ENCODE measurements at places on chromosomes 6 and 20. TPM values are rescaled to one million over a fixed set of nuclear protein-coding genes. Genes with fewer than 3 reads are reported as not detected.
A peak's percentile ranks its signal among the peaks of the same experiment; 100 is the strongest.

DNA sequence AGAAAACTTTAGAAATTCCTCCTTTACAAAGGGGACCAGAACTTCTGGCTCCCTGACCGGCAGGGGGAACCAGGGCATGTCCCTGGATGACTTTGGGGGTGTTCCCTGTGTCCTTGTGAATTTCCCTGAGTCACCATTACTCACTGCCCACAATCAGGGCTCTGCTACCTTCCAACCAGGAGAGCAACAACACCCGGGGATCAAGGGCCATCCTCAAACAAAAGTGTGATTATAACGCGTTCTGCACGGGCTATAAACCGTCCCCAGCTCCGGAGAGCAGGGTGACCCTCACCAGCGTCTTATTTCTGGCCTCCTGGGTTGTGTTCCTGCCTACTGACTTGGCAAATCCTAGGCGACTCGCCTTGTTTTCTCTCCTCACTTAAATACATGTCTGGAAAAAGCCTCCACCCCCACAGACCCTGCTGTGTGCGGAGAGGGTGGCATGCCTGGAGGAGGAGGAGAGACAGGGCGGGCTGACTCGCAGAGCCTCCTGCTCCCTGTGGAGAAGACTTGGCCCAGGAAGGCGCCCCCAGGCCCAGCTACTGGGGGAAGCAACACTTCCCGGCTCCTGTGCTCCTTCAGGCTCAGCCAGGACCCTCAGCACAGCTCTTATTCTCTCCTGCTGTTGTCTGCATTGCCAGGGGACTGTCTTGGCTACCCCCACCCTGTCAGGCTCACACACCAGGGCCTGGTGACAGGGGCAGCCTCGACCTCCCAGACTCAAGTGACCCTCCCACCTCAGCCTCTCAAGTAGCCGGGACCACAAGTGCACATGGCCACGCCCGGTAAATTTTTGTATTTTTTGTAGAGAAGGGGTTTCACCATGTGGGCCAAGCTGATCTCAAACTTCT lies 54.1 kb downstream of the FGD2 start:
- peak; percentile 40 for DNase-seq
- no peaks in the 10 kb centered on the region for H3K27me3 ChIP-seq
- H3K27ac ChIP-seq, result peak overlapping the region; percentile 86
- H3K4me3 ChIP-seq, result no peak overlapping the region
- no peaks in the 10 kb centered on the region for H3K36me3 ChIP-seq

DNA sequence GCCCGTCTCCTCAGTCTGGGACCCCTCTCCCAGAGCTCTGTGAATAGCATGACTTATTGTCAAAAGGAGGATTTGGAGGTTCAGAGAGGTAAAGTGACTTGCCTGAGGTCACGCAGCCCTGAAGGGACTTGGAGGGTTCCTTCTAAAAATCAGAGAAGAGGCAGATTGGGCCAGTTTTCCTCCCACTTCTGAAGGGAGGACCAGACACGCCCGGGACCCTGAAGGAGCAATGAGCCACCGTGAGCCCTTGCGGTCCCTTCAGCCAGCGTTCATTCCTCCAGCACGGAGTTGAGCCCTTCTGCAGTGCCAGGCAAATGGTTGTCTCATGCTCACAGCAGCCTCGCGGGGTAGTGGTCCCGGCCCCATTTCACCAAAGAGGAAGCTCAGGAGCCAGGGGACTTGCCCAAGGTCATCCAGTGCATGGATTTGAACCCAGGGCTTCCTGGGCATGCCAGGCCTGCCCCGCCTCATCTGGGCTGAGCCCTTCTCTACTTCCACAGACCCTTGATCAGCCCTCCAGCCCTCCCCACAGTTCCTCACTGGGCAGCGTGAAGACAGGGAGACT lies 7.4 kb downstream of the SRC start:
- H3K27ac ChIP-seq, result no peak overlapping the region
- no peak overlapping the region for H3K4me3 ChIP-seq
- H3K4me1 ChIP-seq, result peaks cover 9% of the 10 kb centered on the region
- H3K27me3 ChIP-seq, result no peaks in the 10 kb centered on the region
- no peaks in the 10 kb centered on the region for H3K36me3 ChIP-seq

DNA sequence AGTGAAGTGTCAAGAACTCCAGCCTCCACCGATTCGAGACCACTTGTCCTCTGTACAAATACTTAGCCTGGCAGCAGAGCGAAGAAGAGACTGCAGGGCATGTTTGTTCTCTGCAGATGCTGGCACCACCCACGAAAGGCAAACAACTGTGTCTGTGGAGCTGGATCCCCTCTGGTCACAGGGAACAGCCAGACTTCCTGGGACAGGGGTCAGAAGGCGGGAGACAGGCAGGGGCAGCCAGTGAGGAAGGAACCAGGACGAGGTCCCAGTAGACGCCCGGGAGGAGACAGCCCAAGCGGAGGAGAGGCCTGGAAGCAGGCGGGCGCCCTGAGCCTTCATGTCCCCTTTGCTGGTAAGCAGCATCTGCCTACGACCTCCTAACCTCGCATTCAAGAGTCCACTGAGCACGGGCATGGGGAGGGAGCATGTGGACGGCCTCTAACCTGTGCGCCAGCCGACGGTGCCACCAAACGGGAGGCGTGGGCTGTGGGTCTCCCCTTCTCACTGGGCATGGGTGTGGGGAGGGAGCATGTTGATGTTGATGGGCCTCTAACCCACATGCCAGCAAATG lies 265.5 kb downstream of the DLL1 start:
- no peaks in the 10 kb centered on the region for H3K4me1 ChIP-seq
- H3K27me3 ChIP-seq, result no peaks in the 10 kb centered on the region
- H3K27ac ChIP-seq, result no peak overlapping the region
- H3K36me3 ChIP-seq, result no peaks in the 10 kb centered on the region
- no peak overlapping the region for H3K4me3 ChIP-seq

DNA sequence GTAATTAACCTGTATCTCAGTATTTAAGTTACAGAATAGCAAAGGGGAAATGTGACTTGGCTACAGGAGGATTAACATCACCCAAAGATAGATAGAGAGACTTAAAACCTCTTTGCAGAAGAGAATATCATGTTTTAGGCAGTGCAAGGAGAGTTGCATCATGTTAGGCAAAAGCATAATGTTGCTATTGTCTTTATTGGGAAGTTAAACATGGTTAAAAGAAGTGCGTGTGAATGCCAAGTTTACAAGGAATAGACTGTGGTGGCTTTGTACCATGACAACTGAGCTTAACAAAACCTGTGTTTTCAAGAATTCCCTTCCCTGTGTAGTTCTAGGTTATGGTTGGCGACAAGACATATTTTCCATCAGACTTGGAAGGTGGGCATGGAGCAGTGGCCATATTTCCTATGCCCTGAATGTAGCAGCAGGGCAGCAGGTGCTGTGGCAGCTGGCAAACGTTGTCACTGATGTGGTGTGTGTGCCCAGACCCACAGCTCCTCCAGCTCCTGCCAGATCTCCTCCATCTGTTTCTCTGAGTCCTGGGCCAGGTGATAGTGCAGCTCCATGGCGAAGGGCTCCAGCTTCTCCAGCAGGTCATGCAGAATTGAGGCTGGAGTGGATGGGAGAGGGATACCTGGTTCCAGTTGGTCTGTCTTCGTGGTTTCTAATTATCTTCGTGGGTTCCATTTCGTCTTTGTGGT lies 163.3 kb downstream of the QRSL1 start:
- H3K4me1 ChIP-seq, result peaks cover 24% of the 10 kb centered on the region
- no peak for DNase-seq
- H3K27me3 ChIP-seq, result no peaks in the 10 kb centered on the region
- H3K27ac ChIP-seq, result no peak overlapping the region
- no peaks in the 10 kb centered on the region for H3K36me3 ChIP-seq

DNA sequence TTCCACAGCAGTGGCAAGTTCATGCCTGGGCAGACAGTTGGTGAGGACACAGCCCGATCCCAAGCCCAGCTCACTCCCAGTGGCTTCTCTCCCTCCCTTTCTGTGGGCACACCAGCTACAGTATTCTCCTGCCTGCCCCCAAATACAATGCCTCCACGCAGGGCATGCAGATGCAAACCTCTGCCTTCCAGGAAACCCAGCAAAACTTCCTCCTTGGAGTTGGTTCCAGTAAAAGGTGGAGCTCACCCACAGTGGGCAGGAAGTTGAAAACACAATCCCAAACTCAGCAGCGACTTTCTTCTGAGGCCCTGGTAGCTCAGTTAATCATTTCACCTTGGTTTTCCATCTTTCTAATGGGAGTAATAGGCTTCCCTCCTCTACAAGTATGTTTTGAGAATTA lies 93.7 kb downstream of the LY86 start:
- H3K4me3 ChIP-seq, result no peak overlapping the region
- no peaks in the 10 kb centered on the region for H3K4me1 ChIP-seq
- H3K27me3 ChIP-seq, result no peaks in the 10 kb centered on the region
- H3K27ac ChIP-seq, result peak overlapping the region; percentile 20
- H3K36me3 ChIP-seq, result no peaks in the 10 kb centered on the region

- H3K27ac ChIP-seq, result no peak overlapping the region
- H3K4me3 ChIP-seq, result no peak overlapping the region
- H3K27me3 ChIP-seq, result no peaks in the 10 kb centered on the region
Observed at GRCh38 chr6:158684311-158684710, 34.5 kb downstream of the SYTL3 start.

DNA sequence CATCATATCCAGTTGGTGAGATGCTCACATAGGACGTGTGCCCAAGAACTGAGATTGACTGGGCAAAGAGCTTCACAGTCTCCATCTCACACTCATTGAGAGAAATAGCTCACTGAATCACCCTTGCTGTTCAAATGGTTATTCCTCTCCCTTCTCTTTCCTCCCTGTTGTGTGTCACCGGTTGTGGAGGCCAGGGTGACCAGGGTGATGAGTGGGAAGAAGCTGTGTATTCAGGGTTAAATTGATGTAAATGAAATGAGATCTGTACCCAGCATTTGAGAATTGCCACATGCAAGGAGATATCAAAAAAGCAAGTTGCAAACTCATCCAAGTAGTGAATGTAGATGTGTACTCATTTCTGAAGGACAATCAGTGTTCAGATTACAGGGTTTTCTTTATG lies 36.6 kb upstream of the VAPB start:
- H3K4me3 ChIP-seq, result no peak overlapping the region
- H3K27me3 ChIP-seq, result no peaks in the 10 kb centered on the region
- H3K27ac ChIP-seq, result no peak overlapping the region
- H3K4me1 ChIP-seq, result peaks cover 9% of the 10 kb centered on the region
- no peak for DNase-seq

GRCh38 chr6:157215717-157216116 lies 107.6 kb downstream of the TMEM242 start:
- H3K27me3 ChIP-seq, result no peaks in the 10 kb centered on the region
- DNase-seq, result no peak
- no peak overlapping the region for H3K27ac ChIP-seq
- peaks cover 2% of the 10 kb centered on the region for H3K4me1 ChIP-seq
- no peak overlapping the region for H3K4me3 ChIP-seq

- no peak overlapping the region for H3K27ac ChIP-seq
- H3K4me3 ChIP-seq, result no peak overlapping the region
- H3K36me3 ChIP-seq, result no peaks in the 10 kb centered on the region
- no peaks in the 10 kb centered on the region for H3K27me3 ChIP-seq
Observed at GRCh38 chr20:32806356-32806755, 13.4 kb upstream of the MAPRE1 start.

DNA sequence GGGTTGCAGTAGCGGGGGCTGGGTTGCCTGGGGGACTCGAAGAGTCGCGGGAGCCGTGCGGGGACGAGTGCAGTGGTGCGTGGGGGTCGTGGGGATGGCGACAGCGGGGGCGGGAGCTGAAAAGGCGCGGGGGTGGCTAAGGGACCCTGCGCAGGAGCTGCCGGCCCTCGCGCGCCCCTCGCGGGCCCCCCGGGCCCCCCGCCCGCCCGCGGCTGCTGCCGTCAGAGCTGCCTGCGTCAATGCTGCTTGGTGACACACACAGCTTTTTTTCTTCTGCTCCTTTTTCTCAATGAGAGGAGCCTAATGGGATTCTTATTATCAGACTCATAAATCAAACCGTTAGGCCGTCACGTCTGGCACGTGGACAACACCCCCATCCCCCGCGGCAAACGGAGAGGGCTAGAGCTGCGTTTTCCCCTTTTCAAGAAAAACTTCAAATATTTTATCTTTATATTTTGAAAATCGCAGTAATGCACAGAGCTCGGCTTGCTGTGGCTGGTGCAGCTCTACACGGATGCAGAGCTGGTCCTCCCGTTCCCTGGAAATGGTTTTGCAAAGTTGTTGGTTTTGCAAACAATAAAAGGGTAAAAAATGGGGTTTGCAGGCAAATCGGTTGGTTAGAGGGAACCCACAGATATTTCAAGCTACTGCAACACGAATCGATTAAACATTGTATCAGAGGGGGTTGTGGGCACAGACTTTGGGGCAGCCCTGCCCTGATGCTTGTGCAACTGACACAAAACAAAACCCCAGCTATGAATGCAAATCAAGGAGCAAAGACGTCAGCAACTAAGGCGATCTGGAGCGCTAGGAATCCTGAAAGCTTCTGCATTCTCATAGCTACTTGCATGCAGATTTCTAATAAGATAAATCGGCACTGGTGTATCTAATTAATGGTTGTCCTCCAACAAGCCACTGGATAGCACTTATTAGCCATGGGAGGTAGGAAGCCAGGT lies 161.4 kb downstream of the TBXT start:
- H3K36me3 ChIP-seq, result no peaks in the 10 kb centered on the region
- no peak for DNase-seq
- peak overlapping the region; percentile 50 for H3K27ac ChIP-seq
- H3K4me3 ChIP-seq, result peak overlapping the region; percentile 56
- peaks cover 28% of the 10 kb centered on the region for H3K4me1 ChIP-seq

- no peak overlapping the region for H3K4me3 ChIP-seq
- H3K27me3 ChIP-seq, result no peaks in the 10 kb centered on the region
- no peaks in the 10 kb centered on the region for H3K36me3 ChIP-seq
- H3K27ac ChIP-seq, result no peak overlapping the region
Observed at GRCh38 chr6:113668641-113669408, 188.3 kb upstream of the MARCKS start.

DNA sequence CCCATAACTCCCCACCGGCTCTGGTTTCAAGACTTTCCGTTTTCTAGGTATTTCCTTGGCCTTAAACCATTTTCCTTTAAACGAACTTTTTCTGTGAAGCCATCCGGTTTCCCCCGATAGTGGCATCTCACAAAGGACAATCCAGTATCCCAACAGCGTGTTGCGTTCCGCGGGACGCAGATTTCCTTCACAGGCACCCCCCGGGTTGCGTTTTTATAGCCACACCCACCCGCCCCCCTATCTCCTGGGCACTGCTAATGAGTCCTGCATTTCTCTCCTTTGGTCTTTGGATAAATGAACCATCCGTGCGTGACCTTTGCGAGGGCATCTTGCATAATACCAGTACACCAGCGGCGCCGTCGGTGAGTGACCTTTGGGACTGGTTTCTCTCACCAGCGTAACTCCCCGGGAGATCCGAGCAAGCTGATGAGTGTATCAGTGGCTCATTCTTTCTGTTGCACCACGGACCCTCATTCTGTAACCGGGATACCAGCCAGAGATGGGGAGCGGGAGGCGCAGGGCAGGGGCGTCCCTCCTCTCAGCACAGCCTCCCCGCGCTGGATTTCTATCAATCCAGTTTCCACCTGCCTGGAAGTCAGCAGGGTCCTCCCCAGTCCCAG lies 586 bp upstream of the NQO2 start:
- H3K4me1 ChIP-seq, result peaks cover 21% of the 10 kb centered on the region
- no peak for DNase-seq
- H3K36me3 ChIP-seq, result peaks cover 3% of the 10 kb centered on the region
- H3K27ac ChIP-seq, result peak overlapping the region; percentile 91
- H3K27me3 ChIP-seq, result no peaks in the 10 kb centered on the region
- H3K4me3 ChIP-seq, result peak overlapping the region; percentile 86

FBXO30 gene
- 38.3 TPM for total RNA-seq

KCNS1 gene
- total RNA-seq, result not detected

KDM1B gene
- 29.9 TPM for total RNA-seq

CNKSR3 gene
- total RNA-seq, result 1.9 TPM

PRND gene
- total RNA-seq, result not detected

AIG1 gene
- total RNA-seq, result 5.7 TPM

DEFB123 gene
- not detected for total RNA-seq

TRIM31 gene
- not detected for total RNA-seq

GMPR gene
- 219 TPM for total RNA-seq

GTSF1L gene
- not detected for total RNA-seq

NELFE gene
- total RNA-seq, result 88.6 TPM

SLA2 gene
- total RNA-seq, result not detected

Measured in gastrocnemius medialis (tissue), 4 donors.